ENCODE measurements at places on chromosomes 7 and 10.

GRCh38 chr7:31098642-31099360, 46.7 kb downstream of the ADCYAP1R1 start:
- no peak overlapping the region for H3K27ac ChIP-seq
- ATAC-seq, result peak; percentile 2
- H3K4me3 ChIP-seq, result no peak overlapping the region
- H3K4me1 ChIP-seq, result no peaks in the 10 kb centered on the region
- H3K27me3 ChIP-seq, result peaks cover 38% of the 10 kb centered on the region
- H3K36me3 ChIP-seq, result no peaks in the 10 kb centered on the region

DNA sequence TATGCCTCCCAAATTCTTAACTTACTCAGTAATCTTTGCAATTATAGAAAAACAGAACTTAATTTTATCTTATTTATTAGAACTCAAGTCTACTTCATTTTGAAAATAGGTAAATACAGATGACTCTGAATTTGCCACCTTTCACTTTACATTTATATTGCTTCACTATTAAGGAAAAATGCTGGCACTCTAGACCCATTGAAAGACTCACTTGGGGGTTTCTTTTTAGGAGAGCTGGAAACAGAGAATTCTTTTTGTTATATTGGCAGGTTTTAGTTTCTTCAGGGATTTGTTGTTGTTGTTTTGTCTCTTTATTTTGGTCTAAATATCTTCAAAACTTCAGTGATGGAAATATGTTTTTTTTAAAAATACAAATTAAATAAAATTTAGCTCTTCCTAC, 111.1 kb downstream of the RUNDC3B start:
- H3K4me1 ChIP-seq, result no peaks in the 10 kb centered on the region
- no peaks in the 10 kb centered on the region for H3K36me3 ChIP-seq
- H3K4me3 ChIP-seq, result no peak overlapping the region
- no peaks in the 10 kb centered on the region for H3K27me3 ChIP-seq
- no peak for ATAC-seq

- peaks cover 34% of the 10 kb centered on the region for H3K4me1 ChIP-seq
- H3K27me3 ChIP-seq, result no peaks in the 10 kb centered on the region
- peak; percentile 69 for ATAC-seq
- peak overlapping the region; percentile 21 for H3K27ac ChIP-seq
- no peaks in the 10 kb centered on the region for H3K36me3 ChIP-seq
Measured at GRCh38 chr7:30727061-30727945, 24.6 kb upstream of the INMT start.

DNA sequence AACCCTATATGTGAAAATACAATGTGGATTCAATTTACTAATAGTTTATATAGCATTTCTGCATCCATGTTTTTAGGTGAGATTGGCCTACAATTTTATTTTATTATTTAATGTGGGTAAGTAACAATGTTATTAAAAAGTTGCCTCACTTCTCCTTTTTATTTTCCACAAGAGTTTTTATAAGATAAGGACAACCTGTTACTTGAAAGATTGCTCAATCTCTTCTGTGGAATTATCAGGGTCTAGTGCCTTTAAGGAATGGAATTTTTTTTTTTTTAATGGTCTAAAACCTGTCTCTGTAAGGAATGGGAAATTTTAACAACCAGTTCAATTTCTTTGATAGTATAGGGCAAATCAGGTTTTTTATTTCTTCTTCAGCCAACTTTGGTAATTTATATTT, 53.9 kb upstream of the RAB18 start:
- ATAC-seq, result no peak
- H3K4me1 ChIP-seq, result peaks cover 15% of the 10 kb centered on the region
- H3K36me3 ChIP-seq, result no peaks in the 10 kb centered on the region
- peaks cover 9% of the 10 kb centered on the region for H3K27me3 ChIP-seq
- H3K4me3 ChIP-seq, result no peak overlapping the region

GRCh38 chr10:77834943-77835668, 91.4 kb downstream of the DLG5 start:
- peak overlapping the region; percentile 70 for H3K27ac ChIP-seq
- no peaks in the 10 kb centered on the region for H3K27me3 ChIP-seq
- H3K4me3 ChIP-seq, result no peak overlapping the region
- H3K4me1 ChIP-seq, result peaks cover 29% of the 10 kb centered on the region
- no peak for ATAC-seq

DNA sequence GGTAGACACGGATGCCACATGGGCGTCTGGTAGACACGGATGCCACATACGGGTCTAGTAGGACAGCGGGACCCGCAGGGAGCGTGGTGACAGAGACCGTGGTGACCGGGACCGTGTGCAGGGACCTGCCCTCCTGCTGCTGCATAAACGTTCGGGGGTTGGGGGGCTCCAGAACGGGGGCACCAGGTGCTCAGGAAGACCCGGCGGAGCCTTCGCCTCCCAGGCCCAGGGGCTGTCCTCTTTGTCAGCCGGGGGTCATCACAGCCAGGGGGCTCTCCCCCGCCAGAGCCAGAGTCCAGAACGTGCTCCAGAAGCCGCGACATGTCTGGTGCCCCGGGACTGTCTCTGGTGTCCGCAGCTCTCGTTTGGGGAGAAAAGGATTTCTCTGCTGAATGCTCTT, 69.2 kb upstream of the ADGRA1 start:
- peaks cover 2% of the 10 kb centered on the region for H3K4me1 ChIP-seq
- H3K36me3 ChIP-seq, result no peaks in the 10 kb centered on the region
- H3K4me3 ChIP-seq, result no peak overlapping the region
- no peak for ATAC-seq

DNA sequence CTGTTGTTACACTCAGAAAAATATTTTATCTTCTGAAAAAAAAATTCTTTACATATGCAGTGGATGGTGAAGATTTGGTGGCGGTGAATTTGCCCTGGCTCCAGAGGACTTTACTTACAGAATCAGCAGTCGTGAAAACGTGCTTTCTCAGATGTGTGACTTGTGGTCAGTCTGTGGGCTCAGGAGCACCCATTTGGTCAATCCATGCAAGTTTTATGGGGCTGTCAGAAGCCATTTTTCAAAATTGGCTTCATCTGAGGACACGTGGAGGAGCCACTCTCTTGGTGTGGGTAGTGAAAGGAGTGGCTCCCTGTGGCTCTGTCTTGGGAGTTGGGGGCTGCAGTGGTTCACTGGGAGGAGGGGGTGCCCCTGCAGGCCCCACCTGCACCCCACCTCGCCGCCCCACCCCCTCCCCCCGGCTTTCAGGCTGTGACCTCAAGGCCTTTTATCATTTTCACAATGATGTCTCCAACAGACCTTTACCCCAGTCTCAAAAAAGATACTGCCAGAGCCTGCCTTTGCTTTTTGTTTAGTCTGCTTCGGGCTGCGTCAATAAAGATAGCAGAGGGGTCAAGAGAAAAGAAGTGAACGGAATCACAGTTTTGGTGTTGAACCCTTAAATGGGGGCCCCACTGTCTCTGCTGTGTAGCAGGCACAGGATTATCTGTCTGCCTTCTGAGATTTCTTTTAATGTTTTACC, 137.4 kb downstream of the MGMT start:
- no peak overlapping the region for H3K4me3 ChIP-seq
- no peaks in the 10 kb centered on the region for H3K27me3 ChIP-seq
- peaks cover 3% of the 10 kb centered on the region for H3K36me3 ChIP-seq
- ATAC-seq, result no peak
- H3K27ac ChIP-seq, result peak overlapping the region; percentile 78

DNA sequence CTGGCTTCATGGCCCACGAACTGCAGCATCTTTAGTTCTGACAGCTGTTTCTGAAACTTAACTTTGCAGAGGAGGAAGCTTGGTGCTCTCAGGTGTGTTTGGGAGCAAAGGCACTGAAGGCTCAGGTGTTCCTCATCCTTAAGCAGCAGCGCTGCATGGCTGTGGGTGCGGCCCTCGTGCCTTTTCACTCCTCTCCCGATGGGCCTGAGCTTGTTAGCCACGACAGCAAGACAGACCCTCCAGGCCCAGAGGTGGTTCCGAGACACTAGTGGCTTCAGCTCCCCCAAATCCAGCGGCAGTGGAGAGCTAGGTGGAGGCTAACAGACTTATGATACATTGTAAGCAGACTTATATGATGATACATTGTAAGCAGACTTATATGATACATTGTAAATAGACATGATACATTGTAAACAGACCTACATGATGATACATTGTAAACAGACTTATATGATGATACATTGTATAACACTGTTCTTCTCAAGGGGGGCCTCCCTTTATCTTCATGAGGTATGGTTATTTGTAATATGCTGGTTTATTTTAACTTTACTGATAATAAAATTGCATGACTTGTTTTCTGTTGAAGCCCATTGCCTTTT, 14.1 kb downstream of the PFKP start:
- H3K4me1 ChIP-seq, result peaks cover 9% of the 10 kb centered on the region
- no peak overlapping the region for H3K27ac ChIP-seq
- no peak for ATAC-seq
- no peak overlapping the region for H3K4me3 ChIP-seq
- H3K27me3 ChIP-seq, result no peaks in the 10 kb centered on the region

- no peaks in the 10 kb centered on the region for H3K4me1 ChIP-seq
- no peak overlapping the region for H3K27ac ChIP-seq
- ATAC-seq, result no peak
- H3K27me3 ChIP-seq, result peaks cover 31% of the 10 kb centered on the region
Measured at GRCh38 chr10:94174838-94175237, 181.1 kb downstream of the PLCE1 start.

DNA sequence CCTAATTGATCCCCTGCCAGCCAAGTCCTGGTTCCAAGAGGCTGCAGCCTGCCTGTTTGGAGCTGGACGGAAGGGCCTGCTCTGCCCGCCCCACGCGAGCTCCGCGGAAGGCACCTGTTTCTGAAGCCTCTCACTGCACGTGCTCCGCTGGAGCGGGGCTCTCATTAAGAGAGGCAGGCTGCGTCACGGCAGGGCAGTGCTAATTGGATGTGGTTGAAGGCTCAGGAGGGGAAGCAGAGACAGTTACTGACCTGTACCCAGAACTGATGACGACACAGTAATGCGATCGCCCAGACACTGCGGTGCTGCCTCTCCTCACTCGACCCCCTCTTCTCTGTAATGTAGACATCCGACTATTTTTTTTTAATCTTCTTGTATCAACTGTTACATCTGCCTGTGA, 411.1 kb upstream of the MGMT start:
- no peaks in the 10 kb centered on the region for H3K36me3 ChIP-seq
- H3K4me1 ChIP-seq, result peaks cover 8% of the 10 kb centered on the region
- peaks cover 22% of the 10 kb centered on the region for H3K27me3 ChIP-seq
- H3K4me3 ChIP-seq, result no peak overlapping the region
- no peak for ATAC-seq

- peak within 1 kb of the TSS; percentile 69 for H3K4me3 ChIP-seq
- peaks cover 12% of the 10 kb centered on the region for H3K36me3 ChIP-seq
- H3K27ac ChIP-seq, result peak within 1 kb of the TSS; percentile 69
- H3K4me1 ChIP-seq, result peaks cover 17% of the 10 kb centered on the region
Measured at GRCh38 chr7:150716368-150716767, at the start of gene GIMAP1. TSS of gene GIMAP1 (plus strand) at chr7:150716613. CDS start at chr7:150719048, 2,435 bp downstream.

DNA sequence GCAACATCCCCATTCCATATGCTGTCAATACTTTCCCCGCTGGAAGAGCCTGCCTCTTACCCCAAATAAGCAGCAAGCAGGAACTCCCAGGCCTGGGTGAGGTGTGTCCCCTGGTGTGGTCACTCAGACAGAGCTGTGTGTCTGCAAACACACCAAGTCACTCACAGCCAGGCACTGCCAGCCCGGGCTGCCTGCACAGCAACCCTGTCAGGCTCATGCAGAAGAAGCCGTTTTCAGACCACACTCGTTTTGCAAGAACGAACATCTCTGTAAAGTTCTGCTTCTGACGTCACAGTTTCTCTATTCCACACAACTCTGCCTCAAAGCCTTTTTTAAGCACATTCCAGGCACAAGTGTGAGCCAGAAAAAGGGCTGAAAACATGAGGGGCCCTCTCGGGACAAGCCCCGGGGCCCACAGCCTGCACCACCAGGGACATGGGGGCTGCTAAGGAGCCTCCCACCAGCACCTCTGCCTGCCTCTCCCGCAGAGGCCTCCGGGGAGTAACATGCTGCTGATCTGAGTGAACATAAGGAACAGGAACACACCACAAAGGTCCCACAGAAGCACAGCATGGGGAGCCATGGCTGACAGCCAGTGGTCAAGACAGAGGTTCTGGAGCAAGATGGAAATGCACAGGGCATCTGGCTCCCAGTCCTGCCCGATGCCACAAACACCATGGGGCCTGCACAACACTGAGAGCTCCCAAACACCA, 11.4 kb downstream of the PTPRN2 start:
- no peak overlapping the region for H3K27ac ChIP-seq
- peaks cover 5% of the 10 kb centered on the region for H3K27me3 ChIP-seq
- H3K4me1 ChIP-seq, result peaks cover 5% of the 10 kb centered on the region
- ATAC-seq, result peak; percentile 24
- H3K36me3 ChIP-seq, result no peaks in the 10 kb centered on the region

DNA sequence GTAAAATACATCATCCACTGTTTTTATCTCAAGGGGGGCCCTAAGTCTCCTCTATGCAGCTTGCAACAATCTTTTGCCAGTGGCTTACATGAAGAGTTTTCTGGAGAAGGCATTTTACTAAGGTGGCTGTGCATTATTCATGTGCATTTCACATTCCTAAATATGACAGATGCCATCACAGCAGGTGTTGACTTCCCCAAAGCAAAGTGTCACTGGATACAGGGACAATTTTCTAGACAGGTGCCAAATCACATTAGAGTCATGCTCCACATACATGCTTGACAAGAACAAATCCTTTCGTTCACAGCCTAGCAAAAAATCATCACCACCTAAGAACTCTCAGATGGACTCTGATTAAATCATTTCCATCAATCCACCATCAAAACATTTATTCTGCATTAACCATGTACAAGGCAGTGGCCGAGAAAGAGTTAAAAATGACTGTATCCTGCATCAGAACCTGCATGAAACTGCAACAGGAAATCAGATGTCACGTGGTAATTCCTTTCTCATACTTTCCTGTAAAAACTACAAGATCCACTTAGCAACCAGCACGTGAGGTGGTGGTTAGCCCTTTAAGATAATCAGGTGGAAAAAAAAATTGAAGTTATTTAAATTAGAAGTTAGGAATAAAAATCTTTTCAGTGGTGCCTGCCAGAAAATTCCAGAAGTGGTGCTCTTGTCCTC, 88.2 kb upstream of the AFAP1L2 start:
- no peak for ATAC-seq
- no peaks in the 10 kb centered on the region for H3K27me3 ChIP-seq
- H3K27ac ChIP-seq, result peak overlapping the region; percentile 52
- peaks cover 46% of the 10 kb centered on the region for H3K4me1 ChIP-seq
- no peak overlapping the region for H3K4me3 ChIP-seq

DNA sequence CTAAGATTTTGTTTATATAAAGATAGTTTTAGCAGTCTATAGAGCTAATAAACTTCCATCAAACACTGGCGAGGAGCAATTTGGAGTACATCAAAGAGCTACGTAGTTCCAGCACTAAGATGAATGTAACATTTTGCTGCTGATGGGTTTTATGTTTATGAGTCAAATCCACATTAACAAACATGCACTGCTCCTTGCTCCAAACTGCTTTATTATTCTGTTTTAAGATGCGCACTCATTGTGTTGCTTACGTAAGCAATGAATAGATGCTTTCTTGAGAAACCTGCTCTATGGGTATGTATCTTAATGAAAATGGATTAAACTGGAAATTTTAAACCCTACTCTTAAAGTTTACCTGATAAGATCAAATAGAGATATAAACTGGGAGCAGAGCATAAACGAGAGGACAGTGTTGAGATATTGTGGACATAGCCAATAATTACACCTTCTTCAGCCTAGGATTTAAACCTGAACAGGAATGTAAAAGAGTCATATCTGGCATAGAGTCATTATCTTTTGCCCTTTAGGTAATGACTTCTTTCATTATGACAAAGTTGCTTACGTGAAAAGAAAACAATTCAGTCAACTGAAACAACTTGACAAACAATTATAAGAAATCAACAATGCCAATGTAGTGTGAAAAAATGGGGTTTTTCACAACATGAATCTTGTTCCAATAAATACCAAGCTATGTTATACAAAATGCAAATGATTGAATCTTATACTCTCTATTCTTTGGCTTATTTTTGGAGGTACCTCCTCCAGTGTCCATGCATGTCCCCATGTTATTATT, 153.5 kb upstream of the MTPN start:
- peaks cover 4% of the 10 kb centered on the region for H3K36me3 ChIP-seq
- no peak overlapping the region for H3K27ac ChIP-seq
- no peak overlapping the region for H3K4me3 ChIP-seq
- H3K4me1 ChIP-seq, result no peaks in the 10 kb centered on the region
